ENCODE measurements at places on chromosomes 13 and 19.
A peak's percentile ranks its signal among the peaks of the same experiment; 100 is the strongest.

- DNase-seq, result no peak
Measured at GRCh38 chr13:69213396-69213795, 894.2 kb upstream of the ATXN8OS start.

GRCh38 chr13:84864341-84864740, 934.9 kb downstream of the SLITRK6 start:
- DNase-seq, result no peak

DNA sequence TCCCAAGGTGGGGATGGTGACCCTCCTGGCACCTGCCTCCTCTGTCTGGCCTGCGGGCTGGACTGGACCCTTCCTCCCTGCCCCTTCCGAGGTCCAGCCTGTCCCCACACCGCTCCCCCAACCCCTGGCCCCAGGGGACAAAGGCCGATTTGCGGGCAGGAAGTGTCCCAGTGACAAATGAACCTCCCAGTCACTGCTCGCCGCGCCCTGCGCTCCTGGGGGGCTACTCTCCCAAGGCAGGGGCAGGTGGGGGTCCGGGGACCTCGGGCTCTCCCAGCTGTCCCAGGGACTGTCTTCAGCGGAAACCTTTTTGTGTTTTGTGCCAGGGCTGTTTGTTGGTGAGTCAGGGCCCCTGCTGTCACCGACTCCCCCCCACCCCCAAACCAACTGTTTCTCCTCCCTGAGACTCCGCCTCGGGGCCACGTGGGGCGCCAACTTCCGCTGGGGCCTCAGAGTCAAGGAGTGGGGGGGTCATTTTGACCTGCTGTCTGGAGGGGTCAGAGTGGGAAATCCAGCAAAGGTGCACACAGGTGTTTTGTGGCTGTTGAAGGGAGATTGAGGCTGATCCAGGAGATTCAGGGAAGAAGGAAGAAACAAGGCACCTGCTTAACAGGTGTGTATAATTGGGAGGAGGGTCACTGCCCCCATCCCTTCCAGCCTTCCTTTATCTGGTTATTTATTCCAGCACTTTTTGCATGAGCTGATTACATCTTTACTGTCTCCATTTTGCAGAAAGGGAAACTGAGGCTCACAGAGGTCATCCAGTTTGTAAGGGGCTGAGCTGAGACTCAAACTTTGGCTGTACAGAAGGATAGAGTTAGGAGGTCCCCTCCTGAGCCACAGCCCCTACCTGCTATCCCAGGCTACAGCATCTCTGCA, 831 bp downstream of the PGPEP1 start:
- peak; percentile 78 for DNase-seq

- DNase-seq, result no peak
Measured at GRCh38 chr13:109207622-109208021, 578.2 kb downstream of the MYO16 start.

GRCh38 chr13:90205911-90206310, 1141.6 kb upstream of the MIR17HG start:
- DNase-seq, result no peak

GRCh38 chr13:40292536-40292935, 373.9 kb downstream of the FOXO1 start:
- no peak for DNase-seq

- no peak for DNase-seq
Measured at GRCh38 chr19:16338470-16339360, 14.1 kb downstream of the KLF2 start.

DNA sequence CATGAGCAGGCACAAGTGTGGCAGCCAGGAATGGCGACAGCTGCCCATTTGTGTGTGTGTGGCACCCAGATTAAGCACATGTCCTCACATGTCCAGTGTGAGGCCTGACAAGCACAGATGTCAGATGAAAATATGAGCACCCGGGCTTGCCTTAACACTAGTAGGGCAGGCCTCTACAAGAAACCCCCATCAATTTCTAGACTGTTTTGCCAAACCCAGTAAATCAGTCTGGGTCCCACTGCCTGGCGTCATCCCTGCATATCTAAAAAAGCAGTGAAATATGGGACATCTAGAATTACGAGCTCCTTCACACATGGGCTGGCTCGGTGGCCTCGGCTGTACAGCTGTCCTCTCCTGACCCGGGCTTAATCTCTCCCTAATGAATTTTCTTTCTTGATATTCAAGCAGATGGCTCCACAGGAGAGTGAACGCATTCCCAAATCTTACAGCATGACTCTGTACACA, 432.7 kb downstream of the FOXO1 start:
- no peak for DNase-seq

DNA sequence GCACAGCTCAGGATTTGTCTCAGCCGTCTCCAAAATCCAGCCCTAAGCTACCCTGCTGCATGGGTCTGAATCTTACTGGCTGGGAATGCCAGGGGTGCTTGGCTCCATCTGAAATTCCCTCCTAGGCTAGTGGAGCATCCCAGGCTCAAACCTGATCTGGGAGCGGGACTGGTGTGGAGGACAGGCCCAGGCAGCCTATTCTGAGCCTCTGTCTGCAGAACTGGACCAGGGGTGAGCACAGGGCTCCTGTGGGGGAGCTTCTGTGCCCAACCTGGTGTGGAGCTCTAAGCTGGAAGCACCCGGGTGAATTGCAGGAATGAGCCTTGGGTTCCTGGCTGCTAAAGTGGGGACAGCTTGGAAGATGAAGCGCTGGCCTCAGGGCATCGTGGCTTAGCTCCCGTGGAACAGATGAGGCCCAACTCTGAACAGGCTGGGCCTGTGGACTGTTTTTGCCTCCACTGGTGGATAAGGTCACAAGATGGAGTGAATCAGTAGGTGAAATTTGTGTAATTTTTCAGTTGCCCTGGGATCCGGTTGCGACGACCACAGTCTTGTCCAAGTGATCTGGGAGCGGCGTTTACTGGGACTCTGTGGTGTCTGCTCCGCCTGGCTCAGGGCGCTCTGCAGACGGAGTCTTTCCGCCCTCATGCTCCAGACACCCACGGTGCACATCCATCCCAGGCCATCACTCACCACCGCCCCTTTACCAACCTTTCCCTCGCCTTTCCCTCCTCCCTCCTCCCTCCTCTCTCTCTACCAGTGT, 79.5 kb downstream of the TEX29 start:
- DNase-seq, result peak; percentile 16

DNA sequence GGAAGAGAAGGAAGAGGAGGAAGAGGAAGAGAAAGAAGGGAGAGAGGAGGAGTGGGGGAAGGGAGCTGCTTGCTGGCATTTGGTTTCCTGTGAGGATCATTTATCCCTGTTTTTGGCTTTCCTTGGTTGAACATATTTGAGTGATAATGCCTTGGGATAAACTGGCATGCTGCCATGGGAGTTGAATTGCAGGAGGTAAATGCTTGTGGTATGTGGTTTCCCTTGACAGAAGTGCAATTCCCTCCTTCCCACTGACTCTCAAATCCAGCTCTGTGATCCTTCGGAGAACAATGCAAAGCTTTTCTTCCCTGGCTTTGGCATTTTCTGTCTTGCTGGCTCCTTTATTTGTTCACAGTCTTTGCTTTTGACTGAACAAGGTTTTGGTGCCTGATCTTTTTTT, 27.2 kb upstream of the CBY2 start:
- DNase-seq, result no peak

- DNase-seq, result peak; percentile 36
Measured at GRCh38 chr13:30429721-30430694, 7.7 kb downstream of the UBE2L5 start.

- DNase-seq, result no peak
Measured at GRCh38 chr19:27885359-27885758, 1327.6 kb downstream of the UQCRFS1 start.

DNA sequence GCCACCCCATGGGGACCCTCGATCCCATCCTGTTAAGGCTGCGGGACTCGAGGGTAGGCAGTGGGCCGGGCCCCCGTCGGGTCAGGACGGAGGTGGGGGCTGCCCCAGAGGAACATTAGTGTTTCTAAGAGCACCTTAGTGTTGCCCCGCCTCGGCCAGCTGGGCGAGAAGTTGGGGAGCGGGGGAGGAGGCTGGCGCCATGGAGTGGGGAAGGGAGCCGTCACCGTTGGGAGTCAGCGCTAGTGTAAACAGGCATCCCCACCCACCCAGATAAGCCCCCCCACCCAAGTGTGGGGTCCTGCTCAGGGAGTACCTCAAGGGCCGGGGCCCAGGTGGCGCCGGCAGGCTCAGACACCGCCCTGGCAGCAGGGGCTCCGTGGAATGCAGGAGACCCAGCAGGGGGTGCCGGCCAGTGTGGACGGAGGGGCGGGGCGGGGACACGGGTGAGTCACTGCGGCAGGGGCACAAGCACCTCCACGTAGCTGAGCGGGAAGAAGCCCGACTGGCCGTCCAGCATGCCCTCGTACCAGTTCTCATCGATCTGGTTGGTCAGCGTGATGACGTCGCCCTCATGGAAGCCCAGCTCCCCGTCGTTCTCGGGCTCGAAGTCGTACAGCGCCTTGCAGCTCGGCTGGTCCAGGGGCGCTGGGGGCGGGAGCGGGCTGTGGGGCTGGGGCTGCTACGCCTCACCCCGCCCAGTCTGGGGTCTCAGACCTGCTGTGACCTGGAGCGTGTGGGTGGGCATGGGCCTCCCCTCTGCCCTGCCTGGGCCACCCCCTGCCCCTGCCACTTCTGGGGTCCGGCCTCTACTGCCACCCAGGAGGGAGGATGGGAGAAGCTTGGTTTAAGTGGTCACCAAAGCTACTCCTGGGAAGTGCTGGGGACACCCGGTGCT, 18.0 kb downstream of the MPND start:
- no peak for DNase-seq

- no peak for DNase-seq
Measured at GRCh38 chr19:30004403-30004802, 62.4 kb downstream of the URI1 start.

DNA sequence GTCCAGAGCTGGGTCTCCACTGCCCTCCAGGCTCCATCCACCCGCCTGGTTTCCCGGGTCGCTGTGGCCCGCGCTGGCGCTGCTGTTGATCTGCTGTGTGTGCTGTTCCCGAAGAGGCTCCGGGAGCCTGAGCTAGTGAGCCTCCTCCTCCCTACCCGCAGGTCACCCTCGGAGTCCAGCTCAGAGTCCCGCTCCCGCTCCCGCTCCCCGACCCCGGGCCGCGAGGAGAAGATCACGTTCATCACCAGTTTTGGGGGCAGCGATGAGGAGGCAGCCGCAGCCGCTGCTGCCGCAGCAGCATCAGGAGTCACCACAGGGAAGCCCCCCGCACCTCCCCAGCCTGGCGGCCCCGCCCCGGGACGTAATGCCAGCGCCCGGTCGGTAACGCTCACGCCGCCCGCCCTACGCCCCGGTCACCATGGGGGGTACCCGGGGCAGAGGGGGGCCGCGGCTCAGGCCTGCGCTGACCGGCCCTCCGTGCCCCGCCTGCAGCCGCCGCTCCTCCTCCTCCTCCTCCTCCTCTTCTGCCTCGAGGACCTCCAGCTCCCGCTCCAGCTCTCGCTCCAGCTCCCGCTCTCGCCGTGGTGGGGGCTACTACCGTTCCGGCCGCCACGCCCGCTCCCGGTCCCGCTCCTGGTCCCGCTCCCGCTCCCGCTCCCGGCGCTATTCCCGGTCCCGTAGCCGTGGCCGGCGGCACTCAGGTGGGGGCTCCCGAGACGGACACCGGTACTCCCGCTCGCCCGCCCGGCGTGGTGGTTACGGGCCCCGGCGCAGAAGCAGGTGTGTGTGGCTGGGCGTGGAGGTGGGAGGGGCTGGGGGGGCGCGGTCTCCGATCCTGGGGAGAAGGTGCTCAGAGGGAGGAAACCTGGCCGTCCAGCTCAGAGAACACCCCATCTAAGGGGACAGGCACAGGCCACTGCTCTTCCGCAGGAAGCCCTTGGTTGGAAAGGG, 12.2 kb downstream of the ZNF296 start:
- DNase-seq, result no peak

GRCh38 chr13:95564733-95565291, 12.3 kb downstream of the CLDN10 start:
- DNase-seq, result no peak

DNA sequence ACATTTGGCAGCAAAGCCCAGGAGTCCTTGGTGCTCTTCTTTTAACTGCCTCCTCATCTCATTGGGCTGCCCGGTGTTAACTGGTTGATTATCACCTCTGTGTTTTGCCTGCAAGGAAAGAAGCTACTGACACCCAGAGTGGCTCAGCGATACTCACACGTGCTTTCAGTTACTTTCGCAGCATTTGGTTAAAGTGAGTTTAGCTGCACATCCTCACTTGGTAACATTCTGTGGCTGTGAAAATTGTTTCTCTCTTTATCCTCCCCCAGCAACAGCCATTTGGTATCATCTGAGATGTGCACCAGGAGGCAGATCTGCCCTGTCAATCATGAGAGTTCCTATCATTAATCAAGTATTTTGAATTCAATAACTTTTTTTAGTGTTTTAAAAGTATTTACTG, 44.6 kb upstream of the GPR183 start:
- no peak for DNase-seq

DNA sequence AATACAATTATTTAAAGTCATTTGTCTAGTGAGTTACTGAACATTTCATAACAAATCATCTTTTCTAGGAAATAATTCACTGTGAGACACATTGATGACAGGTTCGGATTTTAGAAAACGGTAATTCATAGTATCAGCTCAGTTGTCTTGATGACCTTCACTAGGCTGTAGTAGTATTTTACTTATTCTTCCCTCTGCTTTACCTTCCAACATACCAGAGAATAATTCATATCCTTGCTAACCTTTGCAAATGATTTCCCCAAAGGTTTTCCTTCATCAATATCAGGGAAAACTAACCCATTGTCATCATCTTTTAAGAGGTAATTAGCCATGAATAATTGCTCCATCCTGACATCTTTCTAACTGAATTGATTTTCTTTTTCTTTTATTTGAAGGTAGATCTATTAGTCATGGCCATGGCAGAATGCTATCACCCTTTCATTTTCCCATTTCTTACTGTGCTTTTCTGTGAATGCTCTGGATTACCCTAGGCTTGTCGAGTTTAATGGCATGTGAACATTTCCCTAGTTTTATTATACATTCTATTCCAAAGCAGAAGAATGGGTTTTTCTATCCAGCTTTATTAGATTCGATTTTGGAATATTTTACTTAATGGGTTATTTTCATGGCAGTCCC, 299.2 kb downstream of the OLFM4 start:
- no peak for DNase-seq

DNA sequence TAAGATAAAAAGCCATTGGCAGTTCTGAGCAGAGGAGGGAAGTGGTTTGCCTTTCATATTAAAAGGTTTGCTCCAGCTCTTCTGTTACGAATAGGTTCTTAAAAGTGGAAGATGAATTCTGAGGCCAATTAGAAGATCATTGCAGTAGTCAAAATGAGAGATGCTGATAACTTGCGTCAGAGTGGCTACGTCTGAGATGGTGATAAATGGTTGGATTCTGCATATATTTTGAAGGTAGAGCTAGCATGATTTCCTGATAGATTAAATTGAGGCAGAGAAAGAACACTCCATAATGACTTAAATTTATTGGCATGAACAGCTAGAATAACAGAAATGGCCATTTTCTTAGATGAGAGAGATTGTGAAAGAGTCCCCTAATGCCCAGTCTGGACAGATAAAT, 652.6 kb downstream of the DACH1 start:
- no peak for DNase-seq

DNA sequence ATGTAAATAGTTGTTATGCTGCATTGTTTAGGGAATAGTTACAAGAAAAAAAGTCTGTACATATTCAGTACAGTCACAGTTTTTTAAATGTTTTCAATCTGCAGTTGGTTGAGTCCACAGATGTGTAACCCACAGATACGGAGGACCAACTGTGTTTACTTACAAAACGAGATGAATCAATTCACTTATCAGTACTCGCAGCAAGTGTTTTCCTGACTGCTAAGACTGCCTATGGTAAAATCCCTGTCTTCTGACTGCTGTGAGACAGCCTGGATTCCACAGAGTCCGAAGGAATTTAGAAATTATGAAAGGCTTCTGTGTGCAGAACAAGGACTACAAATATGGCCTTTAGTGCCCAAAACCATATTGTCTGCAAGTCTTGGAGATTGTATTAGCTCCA, 45.7 kb upstream of the C1QTNF9 start:
- no peak for DNase-seq
